ENCODE measurements at places on chromosomes 6 and 20. TPM values are rescaled to one million over a fixed set of nuclear protein-coding genes. Genes with fewer than 3 reads are reported as not detected.
A peak's percentile ranks its signal among the peaks of the same experiment; 100 is the strongest.

DNA sequence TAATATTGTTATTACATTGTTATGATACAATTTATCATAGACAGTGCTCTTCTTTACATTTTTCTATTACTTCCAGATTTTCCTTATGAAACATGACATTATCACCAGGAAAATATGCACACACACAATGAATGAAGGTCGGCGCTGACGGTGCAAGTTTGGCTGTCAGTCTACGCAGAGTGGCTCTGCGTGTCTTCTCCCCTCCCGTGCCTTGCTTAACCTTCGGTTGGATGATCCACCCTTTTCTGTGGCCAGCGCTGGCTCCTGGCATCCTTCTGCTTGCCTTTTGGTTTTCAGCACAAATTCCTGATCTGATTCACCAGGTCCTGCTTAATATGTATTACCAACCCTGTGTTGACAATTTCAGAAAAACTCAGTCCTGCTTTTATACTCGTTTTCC is 157.4 kb downstream of the TSHZ2 start:
- no peak for DNase-seq

- peak; percentile 20 for DNase-seq
Observed at GRCh38 chr6:74573613-74574012, 632.2 kb downstream of the COL12A1 start.

BCAS1 gene
- total RNA-seq, result 3.3 TPM

GRCh38 chr6:110877569-110877968 is 3.0 kb downstream of the AMD1 start:
- DNase-seq, result no peak

DNA sequence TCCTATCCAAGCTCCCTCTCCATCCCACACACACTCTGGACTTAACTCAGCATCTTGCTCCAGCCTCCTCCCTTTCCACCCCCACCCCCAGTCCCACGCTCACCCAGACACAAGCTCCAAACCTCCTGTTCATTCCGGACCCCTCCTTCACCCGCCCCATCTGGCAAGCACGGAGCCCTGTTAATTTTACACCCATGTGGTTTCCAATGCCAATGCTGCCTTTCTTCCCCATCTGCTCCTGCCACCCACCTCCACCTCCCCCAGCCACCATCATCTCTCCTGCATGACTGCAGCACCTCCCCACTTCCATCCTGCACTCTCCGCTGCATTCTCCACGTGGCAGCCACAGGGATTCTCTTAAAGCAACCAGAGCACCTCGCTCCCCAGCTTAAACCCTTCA is 9.9 kb upstream of the CDK5RAP1 start:
- no peak for DNase-seq

DNA sequence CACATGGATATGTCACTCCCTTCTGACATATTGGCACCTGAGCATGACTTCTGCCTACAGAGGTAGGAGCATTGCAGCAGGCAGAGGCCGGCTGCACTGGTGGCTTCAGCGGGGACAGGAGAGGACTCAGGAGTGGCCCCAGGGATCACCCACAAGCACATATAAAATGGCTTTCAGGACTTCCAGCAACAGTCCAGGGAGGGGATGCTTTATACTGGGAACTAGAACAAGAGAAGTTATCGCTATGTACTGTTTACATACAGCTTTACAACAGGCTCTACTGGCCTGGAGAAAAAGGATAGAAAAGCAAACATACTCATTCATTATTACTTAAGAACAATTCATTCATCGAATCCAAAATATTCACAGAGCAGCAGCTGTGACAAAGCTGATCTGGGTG is 337.8 kb downstream of the THBS2 start:
- no peak for DNase-seq

- no peak for DNase-seq
Observed at GRCh38 chr6:131931063-131931750, 20.0 kb downstream of the CCN2 start.

DNA sequence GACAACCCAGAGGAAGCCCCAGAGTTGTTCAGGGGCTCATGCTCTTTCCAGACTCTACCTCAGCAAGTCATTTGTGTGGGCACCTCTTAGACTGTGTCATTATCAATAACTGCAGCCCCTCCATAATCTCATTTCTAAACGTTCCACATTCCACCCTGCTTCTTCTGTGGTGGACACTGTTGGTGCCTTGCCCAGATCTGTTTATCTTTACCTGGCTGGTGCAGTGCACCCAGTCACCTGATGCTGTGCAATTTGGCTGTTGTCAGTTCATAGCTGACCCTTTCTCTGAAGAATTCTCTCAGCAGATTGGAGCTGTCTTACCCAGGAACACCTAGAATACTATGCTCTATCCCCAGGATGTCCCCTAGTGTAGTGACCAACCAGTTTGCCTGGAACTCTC is 80.0 kb downstream of the ATRN start:
- DNase-seq, result no peak

DNA sequence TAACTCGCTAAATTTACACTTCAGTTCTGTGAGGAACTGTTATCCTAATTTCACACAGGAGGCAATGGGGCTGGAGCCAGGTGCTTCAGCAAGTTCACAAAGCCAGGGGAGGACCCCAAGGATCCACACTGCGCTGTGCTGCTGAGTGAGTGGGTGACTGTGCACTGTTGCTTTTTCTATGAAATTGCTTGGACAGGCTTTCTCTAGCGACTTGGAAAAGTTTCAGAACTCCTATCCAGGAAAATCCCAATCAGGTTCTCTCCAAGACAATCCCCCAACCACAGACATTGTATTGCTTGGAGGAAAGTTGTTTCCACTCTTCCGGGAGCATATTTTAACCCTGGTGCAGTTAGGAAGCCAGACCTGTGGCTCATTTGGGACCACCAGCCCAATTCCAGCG is 175.9 kb upstream of the CST7 start:
- DNase-seq, result no peak

GRCh38 chr6:151091571-151091970 is 148.2 kb upstream of the AKAP12 start:
- DNase-seq, result no peak

DNA sequence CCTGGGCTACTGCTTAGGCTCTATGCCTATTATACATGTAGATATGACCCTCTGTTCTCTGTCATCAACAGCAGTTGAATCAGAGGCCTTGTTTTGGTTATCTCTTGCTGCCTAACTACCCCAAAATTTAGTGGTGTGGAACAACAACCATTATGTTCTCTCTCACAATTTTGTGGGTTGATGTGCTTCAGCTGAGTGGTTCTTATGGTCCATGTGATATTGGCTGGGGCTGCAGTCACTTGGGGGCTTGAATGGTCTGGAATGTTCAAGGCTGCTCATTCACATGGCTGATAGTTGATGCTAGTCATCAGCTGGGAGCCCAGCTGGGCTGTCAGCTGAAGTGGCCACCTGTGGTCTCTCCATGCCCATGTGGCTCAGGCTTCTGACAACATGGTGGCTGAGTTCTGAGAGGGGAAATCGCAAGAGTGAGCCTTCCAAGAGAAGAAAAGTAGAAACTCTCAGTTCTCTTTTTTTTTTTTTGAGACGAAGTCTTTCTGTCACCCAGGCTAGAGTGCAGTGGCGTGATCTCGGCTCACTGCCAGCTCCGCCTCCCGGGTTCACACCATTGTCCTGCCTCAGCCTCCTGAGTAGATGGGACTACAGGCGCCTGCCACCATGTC is 47.8 kb downstream of the SHLD1 start:
- DNase-seq, result no peak

RAB44 gene
- 0.24 TPM for total RNA-seq

SPAG4 gene
- total RNA-seq, result 49.0 TPM

GRCh38 chr20:43238833-43239232 is 49.1 kb upstream of the PTPRT start:
- DNase-seq, result peak; percentile 22

- no peak for DNase-seq
Observed at GRCh38 chr6:2416128-2416712, 170.8 kb upstream of the GMDS start.

GRCh38 chr20:5510446-5510845 is 193.7 kb upstream of the PROKR2 start:
- DNase-seq, result no peak

- DNase-seq, result no peak
Observed at GRCh38 chr6:27149150-27149549, 98.4 kb upstream of the PRSS16 start.

DNA sequence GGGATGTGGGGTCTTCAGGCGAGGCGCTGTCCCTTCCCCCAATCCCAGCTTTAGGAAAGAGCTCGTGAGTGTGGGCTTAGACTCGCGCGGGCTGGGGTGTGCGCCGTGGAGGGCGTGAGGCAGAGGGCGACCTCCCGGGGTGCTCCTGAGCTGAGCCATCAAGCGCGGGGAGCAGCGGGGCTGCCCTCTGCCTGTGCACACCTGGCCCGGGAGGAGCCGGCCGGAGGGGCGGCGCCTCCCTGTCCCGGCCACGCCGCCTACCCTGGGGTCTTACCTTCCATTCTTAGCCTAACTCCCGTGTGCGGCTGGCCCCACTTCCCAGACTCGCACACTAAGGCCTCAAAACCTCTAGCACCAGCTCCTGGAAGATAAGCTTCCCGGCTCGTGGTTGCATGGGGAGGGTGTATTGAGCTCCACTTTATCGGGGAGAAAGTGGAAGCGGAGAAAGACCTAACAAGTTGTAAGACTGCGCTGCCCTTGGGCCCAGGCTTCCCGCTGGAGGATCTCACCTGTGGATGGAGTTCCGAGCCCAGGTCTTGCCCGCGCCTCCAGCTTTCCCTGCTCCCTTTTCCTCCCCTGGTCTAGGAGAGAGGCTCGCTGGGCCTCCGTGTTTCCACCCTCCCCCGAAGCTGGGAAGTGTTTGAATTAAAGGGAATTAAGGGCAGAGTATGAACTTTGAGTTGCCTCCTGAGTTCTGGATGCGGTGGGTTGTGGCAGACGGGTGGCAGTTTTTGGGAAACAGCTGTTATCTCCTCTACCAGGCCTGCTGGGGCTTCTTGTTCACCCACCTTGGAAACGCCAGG is 1.2 kb downstream of the DNMT3B start:
- DNase-seq, result peak; percentile 36

PPIL6 gene
- total RNA-seq, result 15.2 TPM
